K562 (cell line): ENCODE measurements at places on chromosomes 2 and 18. TPM values are rescaled to one million over a fixed set of nuclear protein-coding genes. Genes with fewer than 3 reads are reported as not detected.

DNA sequence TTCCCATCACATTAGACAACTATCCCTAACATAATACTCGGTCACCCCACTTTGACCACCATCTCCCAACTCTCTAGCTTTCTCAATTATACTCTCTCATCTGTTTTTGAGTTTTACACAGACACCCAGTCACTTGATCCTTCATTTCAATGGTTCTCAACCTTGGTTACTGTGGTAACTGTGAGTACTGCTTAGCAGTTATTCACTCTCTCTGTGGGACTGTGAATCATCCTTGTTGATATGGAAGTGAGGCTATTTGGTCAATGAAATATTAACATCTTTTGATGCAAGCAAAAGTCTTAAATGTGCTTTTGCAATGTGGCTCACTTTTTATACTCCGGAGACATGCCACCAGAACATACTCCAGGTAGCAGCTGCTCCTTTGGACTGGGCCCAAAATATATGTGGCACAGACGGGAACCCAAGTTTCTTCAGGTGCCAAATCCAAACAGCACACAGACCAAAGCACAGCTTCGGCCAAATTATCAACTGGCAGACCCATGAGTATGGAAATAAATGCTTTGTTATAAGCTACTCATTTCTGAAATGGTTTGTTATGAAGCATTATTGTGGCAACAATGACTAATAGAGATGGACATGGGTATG lies 75.0 kb upstream of the SLC25A52 start:
- DNase-seq, result no peak

GRCh38 chr2:11949732-11950523 lies 203.5 kb downstream of the LPIN1 start:
- no peak for DNase-seq

GRCh38 chr2:29597035-29597434 lies 324.4 kb downstream of the ALK start:
- DNase-seq, result no peak

DNA sequence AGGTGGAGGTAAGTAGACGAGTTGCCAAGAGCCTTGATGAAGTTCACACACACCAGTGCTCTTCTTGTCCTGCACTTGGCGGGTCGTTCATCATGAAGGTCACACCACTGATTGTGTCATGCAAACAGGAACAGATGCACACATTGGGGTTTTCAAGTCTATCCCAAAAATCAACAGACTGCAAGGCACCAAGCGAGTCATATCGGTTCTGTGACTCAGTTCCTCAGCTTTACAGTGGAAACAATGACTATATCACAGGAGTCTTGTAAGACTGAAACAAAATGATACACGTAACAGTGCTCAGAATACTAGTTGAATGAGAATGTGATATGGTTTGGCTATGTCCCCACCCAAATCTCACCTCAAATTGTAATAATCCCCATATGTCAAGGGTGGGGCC lies 526.9 kb upstream of the ID2 start:
- DNase-seq, result no peak

GRCh38 chr2:80256782-80257167 lies 47.8 kb downstream of the LRRTM1 start:
- no peak for DNase-seq

DNA sequence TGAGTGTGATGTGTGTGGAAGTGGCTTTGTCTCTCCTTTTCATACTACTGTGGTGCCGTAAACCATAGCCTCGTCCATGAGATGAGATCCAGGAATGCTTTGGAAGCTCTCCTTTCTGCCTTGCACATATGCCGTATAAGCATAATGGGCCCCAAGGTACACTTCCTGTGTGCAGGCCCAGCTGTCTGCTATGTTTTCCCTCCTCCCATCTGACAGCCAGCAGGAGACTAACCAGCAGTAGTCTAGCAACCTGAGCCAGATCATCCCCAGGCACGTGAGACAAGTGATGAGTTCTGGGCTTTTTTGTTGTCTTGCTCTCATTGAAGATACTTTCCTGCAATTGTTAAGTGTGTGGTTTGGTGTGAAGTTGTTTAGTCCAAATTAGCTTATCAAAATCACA lies 555.5 kb upstream of the LRRTM4 start:
- no peak for DNase-seq

DNA sequence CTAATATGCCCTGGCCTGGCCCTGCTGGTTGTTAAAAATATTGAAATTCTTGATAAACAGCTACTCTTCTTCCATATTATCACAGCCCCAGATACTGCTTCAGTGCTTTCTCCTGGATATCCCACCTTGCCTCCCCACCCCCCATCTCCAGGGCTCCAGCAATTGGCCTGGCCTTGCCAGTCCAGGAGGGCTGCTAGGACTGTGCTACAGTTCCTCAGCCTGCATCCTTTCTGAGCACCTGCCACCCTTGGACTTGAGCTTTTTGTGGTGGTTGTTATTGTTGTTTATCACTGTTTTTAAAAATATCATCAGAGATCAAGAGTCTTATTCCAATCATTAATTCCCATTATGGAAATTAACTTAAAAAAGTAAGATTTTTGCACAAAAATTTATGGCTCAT lies 13.5 kb downstream of the HNMT start:
- no peak for DNase-seq

DNA sequence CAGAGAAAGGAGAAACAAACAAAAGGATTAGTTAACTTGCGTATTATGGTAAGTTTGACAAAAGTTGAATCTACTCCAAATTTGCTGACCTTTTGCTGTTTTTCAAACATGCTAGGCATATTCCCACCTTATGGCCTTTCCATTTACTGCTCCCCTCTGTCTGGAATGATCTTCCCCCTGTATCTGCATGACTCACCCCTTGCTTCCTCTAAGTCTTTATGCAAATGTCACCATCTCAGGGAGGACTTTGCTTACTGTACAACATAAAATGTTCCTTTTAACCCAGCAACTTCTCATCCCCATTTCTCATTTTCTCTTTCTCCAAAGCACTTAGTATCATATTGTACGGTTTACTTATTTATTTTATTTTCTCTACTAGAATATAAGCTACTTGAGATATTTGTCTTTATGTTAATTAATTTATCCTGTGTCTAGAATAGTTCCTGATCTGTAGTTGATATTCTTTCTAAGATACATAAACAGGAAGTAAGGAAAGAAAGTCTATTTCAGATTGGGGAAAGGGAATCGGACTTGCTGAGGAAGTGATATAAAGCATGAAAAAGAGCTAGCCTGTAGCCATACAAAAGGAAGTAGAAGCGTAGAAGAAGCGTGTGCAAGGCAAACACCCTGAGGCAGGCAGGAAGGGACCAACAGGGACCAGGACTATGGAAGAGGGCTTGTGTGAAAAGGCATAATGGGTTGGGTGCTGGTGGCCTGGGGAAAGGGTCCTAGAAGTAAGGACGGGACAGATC lies 144.9 kb upstream of the ERBB4 start:
- DNase-seq, result no peak

DNA sequence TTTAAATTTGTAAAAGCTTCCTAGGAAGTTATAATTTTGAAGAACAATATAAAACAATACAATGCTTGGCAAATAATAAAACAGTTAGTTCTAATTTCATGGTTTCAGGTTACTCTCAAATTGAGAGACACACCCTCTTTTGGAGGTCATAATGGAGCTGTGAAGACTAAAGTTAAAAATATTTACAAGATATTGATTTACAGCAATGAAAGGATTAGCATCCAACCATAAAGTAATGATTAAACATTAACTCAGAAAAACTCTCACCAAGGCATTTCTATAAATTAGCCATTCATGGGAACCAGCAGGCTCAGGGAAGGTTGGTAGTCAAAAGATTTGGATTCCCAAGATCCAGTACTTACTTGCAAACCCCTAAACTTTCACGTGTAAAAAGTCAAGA lies 6.4 kb downstream of the DPP4 start:
- no peak for DNase-seq

DNA sequence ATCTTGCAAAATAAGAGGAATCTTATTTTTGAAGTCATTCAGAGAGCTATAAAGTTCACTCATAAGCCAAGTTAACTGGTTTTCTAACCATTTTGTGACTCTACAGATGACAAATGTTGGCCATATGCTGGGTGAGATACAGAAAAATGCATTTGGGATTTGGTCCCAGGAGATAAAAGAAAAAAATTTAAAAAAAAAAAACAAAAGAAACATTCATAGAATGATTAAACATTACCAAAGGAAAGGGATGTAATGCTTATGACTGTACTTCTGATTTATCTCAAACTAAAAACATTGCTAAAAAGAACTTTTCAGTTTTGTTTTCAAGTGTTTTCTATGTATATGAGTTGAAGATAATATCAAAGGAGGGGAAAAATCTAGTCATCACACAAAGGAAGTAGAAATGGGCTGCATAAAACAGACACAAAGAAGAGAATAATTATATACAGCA lies 43.1 kb downstream of the PELI1 start:
- DNase-seq, result no peak

DNA sequence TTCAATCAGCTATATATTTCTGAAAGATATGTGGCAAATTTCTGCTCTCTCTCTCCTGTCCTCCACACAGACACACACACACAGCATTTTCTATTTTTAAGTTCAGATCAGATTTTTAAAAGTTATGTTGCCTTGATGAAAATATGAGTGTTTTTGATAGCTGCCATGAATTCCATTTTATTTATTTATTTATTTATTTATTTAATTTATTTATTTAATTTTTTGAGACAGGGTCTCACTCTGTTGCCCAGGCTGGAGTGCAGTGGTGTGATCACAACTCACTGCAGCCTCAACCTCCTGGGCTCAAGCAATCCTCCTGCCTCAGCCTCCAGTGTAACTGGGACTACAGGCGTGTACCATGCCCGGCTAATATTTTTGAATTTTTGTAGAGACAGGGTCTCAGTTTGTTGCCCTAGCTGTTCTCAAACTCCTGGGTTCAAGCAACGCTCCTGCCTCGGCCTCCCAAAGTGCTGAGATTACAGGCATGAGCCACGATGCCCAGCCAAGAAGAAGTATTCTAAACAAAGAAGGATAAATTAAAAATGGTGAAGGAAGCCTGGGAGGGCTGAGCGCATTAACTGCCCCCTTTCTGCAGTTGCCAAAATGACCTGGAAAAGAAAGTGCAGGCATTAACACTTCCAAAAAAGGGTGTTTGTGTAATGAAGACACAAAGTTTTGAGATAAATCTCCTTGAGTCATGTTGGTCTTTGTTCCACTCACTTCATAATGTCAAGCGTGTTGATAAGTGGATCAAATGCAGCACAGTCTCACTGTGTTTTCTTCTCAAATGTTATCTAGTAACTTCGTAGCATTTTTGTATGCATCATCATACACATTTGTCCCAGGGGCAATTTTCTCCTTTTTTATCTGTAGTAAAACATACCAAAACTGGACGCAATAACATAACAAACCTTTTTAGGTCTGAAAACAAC lies 11.1 kb upstream of the IMPA2 start:
- no peak for DNase-seq

DNA sequence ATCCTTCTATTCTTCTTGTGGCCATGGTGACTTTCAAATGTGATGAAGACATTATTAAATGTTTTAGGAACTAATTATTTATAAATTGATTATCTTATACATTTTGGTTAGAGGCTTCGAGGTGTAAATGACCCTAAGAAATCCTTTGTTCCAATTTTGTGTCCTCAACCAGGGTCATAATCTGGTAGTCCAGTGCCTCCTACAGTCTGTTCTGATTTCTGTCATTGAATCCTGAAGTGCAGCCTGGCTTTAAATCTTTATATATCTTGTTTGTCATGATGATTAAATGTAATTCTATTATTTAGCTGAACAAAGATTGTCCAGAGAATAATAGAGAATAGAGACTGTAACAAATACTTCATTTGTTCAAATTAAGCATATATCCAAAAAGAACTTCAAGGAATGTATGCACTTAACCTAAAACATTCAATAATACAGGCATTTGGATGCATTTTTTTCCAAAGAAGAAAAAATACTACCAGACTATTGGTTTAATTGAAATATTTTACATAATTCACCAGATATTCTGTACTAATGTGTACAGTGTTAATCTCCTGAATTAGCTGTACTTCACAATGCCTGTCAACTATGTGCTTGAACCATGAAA lies 89.8 kb downstream of the PRPF40A start:
- peak; percentile 33 for DNase-seq

- DNase-seq, result no peak
Measured at GRCh38 chr2:167595839-167596471, 651.4 kb downstream of the STK39 start.

- peak; percentile 52 for DNase-seq
Measured at GRCh38 chr2:222859786-222860612, 837 bp upstream of the ACSL3 start.

- DNase-seq, result no peak
Measured at GRCh38 chr18:60861575-60861974, 471.7 kb upstream of the CDH20 start.

DNA sequence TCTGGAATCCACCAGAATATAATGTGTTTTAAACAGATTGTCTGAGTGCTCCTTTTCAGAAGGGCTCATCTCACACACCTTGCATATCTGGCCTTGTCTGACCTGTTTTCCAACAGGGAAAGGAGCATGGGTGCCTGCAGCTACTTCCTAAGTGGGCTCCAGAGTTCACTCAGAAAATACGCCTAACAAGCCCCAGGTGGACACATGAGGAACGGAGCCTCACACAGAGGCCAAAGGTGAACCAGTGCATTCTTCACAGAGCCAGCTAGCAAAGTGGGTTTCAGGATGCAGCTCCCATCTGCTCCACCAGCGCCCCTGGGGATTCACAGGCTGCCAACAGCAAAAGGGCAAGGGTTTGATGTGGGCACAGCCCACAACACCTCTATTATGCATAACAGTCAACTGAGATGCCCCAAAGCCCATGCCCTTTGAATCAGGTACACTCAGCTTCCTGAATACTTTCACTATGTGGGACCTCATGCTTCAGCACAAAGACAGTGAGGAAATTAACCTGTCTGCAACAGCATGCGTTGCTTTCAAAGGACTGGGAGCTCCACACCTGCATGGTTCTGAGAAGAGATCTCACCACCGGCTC lies 86.6 kb downstream of the CCBE1 start:
- no peak for DNase-seq

GRCh38 chr2:88307817-88308216 lies 137.7 kb downstream of the THNSL2 start:
- DNase-seq, result peak; percentile 61

- DNase-seq, result no peak
Measured at GRCh38 chr2:110834134-110834827, 101.9 kb downstream of the ACOXL start.

- no peak for DNase-seq
Measured at GRCh38 chr2:48219555-48220436, 310.2 kb upstream of the STON1 start.

The CDH20 gene
- not detected in 2 replicates for total RNA-seq

The DTNA gene
- total RNA-seq, result 0.07 and 0.45 TPM in 2 replicates

The LAMA1 gene
- total RNA-seq, result 0.04 and 0.18 TPM in 2 replicates

The ECEL1 gene
- total RNA-seq, result 0.09 TPM in 1 of 2 replicates, not detected in the other

The FEV gene
- total RNA-seq, result 1.6 and 2.4 TPM in 2 replicates

The EIF2AK3 gene
- 5.9 and 7.4 TPM in 2 replicates for total RNA-seq

The MAP2 gene
- 0.04 and 0.13 TPM in 2 replicates for total RNA-seq

The ALPI gene
- not detected in 2 replicates for total RNA-seq

The LYG1 gene
- 0.91 and 1.3 TPM in 2 replicates for total RNA-seq

The CAD gene
- 123 and 126 TPM in 2 replicates for total RNA-seq

The CACNB4 gene
- total RNA-seq, result 0.04 and 0.16 TPM in 2 replicates
